ENCODE measurements at places on chromosomes 12 and 14.

DNA sequence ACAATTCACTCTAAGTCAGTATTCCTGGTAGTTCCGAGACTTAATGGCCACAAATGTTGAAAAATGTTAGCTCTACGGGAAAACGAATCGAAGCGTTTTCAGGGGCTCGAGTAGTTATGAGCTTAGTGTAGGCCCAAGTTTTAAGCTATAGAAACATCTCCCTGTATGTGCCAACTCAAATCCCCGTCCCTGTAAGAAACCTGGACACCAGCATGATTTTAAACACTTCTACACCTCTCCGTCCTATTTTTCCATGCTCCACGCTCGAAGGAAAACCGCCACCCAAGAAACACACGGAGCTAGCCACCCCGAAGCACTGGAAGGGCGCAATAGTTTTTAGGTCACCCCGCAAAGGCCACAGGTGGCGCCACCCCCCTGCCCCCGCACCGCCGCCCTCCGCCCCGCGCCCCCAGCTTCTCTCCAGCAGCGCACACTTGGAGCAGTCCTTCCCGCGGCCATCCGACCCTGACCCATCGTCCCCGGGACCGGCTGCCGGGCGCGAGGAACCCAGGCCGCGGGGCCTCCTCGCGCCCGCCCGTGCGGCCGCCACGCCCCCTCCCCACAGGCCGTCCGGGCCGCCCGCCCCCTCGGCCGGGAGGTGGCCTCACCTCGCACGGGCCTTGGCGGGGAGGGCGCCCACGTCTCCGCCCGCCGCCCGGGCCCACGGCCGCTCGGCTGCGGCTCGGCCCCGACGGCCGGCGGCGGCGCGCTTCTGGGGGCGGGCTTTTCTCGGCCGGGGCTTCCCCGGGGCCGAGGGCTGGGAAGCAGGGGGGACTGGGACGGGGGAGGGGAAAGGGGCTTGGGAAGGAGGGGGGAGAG, 522 bp downstream of the R3HDM2 start:
- H3K4me3 ChIP-seq: peak overlapping the region; percentile 100
- H3K27me3 ChIP-seq: peaks cover 13% of the 10 kb centered on the region
- peak overlapping the region; percentile 99 for H3K27ac ChIP-seq
- DNase-seq: peak; percentile 65
- peaks cover 3% of the 10 kb centered on the region for H3K36me3 ChIP-seq

DNA sequence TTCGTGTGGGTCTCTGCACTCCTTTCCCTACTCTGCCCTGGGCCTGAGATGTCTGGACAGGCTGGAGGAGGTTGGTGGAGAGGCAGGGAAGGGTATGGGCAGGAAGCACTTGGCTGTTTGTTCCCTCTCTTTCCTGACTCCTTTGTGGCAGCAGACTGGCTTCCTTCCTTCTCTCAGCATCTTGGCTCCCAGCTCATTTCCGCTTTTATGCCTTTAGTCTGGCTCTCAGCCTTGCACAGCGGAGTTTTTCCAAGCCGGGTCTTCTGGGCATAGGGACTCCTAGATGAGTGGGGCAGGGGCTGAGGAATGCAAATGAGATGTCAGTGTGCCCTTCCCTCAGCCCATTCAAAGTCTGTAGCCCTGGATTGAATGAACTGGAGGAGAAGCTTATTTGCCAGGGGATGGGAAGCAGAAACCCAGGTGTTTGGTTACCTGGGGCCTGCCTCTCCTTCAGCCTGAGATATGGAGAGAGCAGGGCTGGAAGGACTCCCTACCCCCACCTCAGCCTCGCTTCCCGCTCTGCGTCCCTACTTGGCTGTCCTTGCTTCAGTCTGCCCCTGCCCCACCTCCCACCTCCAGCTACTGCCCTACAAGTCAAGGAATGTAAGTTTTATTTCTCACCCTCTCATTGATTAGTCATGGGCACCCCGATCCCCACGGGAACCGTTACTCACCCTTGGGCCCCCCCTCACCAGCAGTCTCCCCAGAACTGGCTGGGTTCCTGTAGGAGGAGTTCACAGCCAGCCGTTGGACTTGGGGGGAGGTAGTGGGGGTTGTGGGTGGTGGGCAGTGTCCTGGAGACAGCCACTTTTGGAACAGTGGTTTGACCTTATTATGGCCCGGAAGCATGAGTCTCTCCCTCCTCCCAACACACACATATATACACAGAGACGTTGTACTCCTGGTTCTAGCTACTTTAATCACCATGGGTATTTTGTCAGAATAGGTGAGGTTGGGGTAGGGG, 9.3 kb upstream of the ITGA5 start:
- H3K4me3 ChIP-seq: peak overlapping the region; percentile 83
- DNase-seq: peak; percentile 65
- peaks cover 86% of the 10 kb centered on the region for H3K4me1 ChIP-seq
- H3K27me3 ChIP-seq: peaks cover 26% of the 10 kb centered on the region

DNA sequence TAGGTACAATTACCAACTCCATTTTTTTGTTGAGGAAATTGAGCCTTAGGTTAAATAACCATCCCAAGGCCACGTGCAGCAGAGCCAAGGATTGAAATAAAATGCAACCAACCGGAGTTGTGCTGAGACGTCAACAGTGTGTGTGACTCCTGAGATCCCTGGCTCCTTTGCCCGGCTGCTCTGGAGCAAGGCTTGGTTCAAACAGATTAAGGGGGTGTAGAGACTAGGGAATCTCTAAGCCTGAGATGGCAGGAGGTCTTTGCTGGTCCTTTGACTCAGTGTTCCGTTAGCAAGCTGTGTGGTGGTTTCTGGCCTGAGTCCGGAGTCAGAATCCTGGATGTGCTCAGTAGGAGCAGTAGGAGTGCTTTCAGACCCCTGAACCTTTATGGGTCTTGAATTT, 1.4 kb upstream of the SLC8A3 start:
- peaks cover 17% of the 10 kb centered on the region for H3K4me1 ChIP-seq
- H3K36me3 ChIP-seq: no peaks in the 10 kb centered on the region
- H3K4me3 ChIP-seq: no peak overlapping the region
- peaks cover 18% of the 10 kb centered on the region for H3K27me3 ChIP-seq

GRCh38 chr12:57781244-57781643, 1.3 kb upstream of the TSFM start:
- no peak for DNase-seq
- H3K27me3 ChIP-seq: peaks cover 2% of the 10 kb centered on the region
- H3K4me3 ChIP-seq: no peak overlapping the region

Data from endothelial cell (in vitro differentiated cells).